H7 (cell line): ENCODE measurements at places on chromosomes 6 and 20. TPM values are rescaled to one million over a fixed set of nuclear protein-coding genes. Genes with fewer than 3 reads are reported as not detected.
A peak's percentile ranks its signal among the peaks of the same experiment; 100 is the strongest.

GRCh38 chr6:78530208-78530607, 337.1 kb upstream of the IRAK1BP1 start:
- DNase-seq: no peak

DNA sequence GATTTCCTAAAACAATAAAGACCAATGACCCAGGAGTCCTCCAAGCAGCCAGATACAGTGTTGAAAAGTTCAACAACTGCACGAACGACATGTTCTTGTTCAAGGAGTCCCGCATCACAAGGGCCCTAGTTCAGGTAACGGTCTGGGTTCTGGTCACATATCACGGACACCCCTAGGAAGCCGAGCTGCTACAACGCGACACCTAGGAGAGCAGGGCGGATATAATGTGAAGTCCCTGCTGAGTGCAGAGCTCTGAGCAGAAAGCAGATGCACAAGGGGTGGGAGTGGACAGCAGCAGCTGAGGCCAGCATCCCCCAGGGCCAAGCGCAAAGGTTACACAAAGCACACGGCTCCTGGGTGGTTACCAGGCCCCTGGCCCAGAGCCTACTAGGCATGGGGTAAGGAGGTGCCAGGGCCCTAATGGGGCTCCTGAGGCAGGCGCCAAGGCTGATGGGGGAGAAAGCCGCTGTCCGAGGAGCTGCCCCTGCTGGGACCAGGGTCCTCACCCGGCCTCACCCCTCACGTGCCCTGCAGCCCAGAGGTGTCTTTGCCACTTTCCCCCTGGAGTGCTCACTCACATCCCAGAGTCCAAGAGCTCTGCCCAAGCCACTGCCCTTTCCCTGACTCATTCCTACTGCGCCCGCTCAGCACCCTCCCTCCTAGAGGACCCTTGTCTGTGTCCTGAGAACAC, 8.4 kb downstream of the CST7 start:
- no peak for DNase-seq

- peak; percentile 56 for DNase-seq
Measured at GRCh38 chr6:43052842-43053544, 658 bp downstream of the CUL7 start.

POM121L2 gene
- 0.03 TPM in 1 of 2 replicates, not detected in the other for total RNA-seq

EDN1 gene
- total RNA-seq: 0.76 and 1.6 TPM in 2 replicates

FILIP1 gene
- 1.4 and 1.6 TPM in 2 replicates for total RNA-seq

BACH2 gene
- 2.3 and 2.5 TPM in 2 replicates for total RNA-seq

DNA sequence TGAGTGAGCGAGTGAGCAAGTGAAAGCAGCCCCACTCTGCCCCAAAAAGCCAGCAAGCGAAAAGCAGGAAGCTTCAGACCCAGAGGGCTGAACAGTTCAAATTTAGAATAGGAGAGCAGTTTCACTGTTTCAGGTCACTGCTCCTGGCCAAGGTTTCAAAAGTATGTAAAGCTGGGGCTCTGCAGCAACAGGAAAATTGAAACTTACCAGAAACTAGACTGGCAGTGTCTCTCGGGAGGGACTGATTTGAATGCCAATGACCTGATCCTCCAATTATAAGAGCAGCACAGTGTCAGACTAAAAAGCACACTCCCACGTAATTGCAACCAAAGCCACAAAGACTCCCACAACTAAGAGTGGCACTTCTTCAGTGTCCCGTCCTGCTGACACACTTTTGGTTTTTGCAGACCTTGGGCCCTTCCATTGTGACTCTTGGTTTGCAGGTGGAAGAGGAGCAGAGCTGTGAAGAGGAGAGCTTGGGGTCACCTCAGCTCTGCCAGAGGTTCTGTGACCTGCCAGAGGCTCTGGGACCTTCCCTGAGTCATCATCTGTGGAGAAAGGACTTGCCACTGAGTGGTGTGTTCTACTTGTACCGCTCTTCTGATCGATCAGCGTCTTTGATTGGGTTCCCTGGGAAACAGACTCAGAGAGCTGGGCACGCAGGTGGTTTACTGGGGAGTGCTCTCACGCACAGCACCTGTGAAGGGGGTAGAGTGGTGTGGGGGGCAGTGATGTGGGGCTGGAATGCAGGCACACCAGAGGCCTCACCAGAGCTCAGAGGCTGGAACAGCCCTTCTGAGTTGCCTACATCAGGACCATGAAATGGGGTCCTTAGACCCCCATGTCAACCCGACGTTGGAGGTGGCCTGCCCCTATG, 52.7 kb upstream of the PTGIS start:
- DNase-seq: no peak

GRCh38 chr6:148996815-148997214, 250.0 kb downstream of the UST start:
- no peak for DNase-seq

DNA sequence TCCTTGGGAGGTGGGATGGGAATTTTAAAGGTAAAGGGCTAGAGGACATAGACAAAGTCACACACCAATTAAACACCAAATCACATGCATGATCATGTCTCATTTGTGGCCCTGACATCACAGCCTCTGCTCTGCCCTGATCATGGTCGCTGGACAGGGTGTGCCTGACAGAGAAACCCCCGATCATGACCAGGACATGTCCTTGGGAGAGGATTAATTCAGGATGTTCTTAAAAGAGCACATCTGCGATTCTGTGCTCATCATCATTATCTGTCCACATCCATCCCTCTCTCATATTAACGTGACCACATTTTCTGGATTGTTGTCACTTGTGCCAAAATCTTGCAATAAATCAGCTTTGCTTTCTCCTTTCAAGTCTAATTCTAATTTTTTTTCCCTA, 7.7 kb upstream of the PBOV1 start:
- DNase-seq: no peak

DNA sequence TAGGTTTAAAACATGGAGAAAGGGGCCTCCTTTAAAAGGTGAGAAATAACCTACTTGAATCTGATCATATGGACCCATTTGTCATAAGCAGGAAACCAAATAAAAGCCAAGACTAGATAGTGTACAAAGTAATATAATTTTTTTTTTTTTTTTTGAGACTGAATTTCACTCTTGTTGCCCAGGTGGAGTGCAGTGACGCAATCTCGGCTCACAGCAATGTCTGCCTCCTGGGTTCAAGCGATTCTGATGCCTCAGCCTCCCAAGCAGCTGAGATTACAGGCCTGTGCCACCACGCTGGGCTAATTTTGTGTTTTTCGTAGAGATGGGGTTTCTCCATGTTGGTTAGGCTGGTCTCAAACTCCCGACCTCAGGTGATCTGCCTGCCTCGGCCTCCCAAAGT, 89.2 kb downstream of the SASH1 start:
- no peak for DNase-seq

GRCh38 chr6:45024610-45025009, 303.5 kb upstream of the RUNX2 start:
- DNase-seq: no peak
